HS-5 (cell line): ENCODE measurements at places on chromosomes 5 and 9.

- no peak for DNase-seq
Observed at GRCh38 chr5:25754895-25755294, 1110.1 kb upstream of the CDH10 start.

GRCh38 chr9:135230386-135230765 lies 142.9 kb downstream of the OLFM1 start:
- DNase-seq: no peak

GRCh38 chr5:83337453-83338035 lies 134.0 kb upstream of the VCAN start:
- DNase-seq: no peak

GRCh38 chr9:68678430-68678829 lies 26.6 kb upstream of the PIP5K1B start:
- no peak for DNase-seq

DNA sequence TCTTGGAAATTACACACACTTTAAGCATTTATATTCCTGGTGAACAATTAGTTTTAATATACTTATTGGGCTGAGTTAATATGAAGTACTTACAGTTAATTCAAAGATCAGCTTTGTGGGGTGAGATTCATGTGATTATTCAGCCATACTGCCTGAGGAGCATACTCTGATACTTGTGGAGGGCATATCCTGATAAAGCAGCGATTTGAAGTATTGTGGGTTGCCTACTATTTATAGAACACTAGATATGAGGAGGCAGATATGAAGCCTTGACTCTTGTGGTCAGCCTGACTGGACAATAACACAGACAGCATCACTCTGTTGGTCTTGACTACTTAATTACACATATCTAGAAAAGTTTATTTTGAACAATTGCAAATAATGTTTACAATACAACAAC lies 27.0 kb upstream of the AGGF1 start:
- no peak for DNase-seq
